ENCODE measurements at places on chromosomes 2 and 18.

- DNase-seq: no peak
These were observed 65.1 kb downstream of the CUL3 start for GRCh38 chr2:224520064-224520463.

GRCh38 chr2:200168641-200169555 is 137.6 kb upstream of the SPATS2L start:
- no peak for DNase-seq

DNA sequence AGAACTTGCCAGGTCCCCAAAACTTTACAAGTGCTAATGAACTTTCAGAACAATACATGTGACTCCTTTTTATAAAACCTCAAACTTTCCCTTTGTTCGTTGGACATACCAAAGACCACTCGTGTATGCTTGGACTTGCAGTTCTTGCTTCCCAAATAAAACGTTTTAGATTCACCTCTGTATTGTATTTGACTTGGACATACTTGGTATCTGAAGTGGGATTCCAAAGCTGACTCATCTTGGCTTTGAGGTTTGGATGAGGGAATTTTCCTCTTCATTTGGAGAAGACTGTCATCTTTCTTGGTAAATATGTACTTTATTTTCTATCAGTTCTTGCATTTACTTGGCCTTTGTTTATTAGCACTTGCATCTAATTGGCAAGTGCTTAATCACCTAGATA is 8.0 kb upstream of the CYB5A start:
- DNase-seq: no peak

- DNase-seq: no peak
These were observed 78.9 kb downstream of the UXS1 start for GRCh38 chr2:106115250-106115649.

GRCh38 chr2:24238158-24238557 is 63.3 kb downstream of the FAM228A start:
- DNase-seq: no peak

GRCh38 chr2:16393500-16394071 is 272.0 kb downstream of the CYRIA start:
- no peak for DNase-seq

GRCh38 chr2:26588576-26588975 is 52.6 kb downstream of the CIB4 start:
- no peak for DNase-seq

GRCh38 chr2:62408241-62408677 is 97.7 kb downstream of the TMEM17 start:
- no peak for DNase-seq

GRCh38 chr18:2508678-2509077 is 62.6 kb downstream of the METTL4 start:
- no peak for DNase-seq

GRCh38 chr2:115303-115702 is 69.0 kb upstream of the FAM110C start:
- DNase-seq: no peak

- DNase-seq: no peak
These were observed 92.4 kb upstream of the ZFP36L2 start for GRCh38 chr2:43318791-43319190.

- DNase-seq: no peak
These were observed 76.6 kb downstream of the CPO start for GRCh38 chr2:207015901-207016300.

- DNase-seq: no peak
These were observed 565.7 kb downstream of the SLC4A3 start for GRCh38 chr2:220192994-220193753.

GRCh38 chr2:55486426-55486825 is 33.1 kb upstream of the CFAP36 start:
- no peak for DNase-seq

GRCh38 chr2:27051902-27052645 is 606 bp downstream of the AGBL5 start:
- DNase-seq: no peak

DNA sequence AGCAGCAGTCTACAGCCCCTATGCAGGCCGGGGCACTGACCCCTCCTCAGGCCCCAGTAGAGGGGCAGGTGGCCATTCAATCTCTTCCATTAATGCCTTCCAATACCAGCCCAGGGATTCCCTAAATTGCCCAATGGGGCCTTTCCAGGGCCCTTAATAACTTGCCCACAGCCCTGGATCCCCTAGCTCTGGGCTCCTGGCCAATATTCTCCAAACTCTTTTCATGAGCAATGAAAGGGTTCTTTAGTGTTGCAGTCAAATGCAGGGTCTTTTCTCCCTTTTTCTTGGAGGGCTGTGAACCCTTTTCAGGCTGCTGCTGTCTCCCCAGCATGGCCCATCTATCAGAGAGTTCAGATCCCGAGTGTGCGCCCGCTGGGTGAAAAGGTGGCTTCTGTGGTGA is 41.3 kb upstream of the SLC1A4 start:
- no peak for DNase-seq

DNA sequence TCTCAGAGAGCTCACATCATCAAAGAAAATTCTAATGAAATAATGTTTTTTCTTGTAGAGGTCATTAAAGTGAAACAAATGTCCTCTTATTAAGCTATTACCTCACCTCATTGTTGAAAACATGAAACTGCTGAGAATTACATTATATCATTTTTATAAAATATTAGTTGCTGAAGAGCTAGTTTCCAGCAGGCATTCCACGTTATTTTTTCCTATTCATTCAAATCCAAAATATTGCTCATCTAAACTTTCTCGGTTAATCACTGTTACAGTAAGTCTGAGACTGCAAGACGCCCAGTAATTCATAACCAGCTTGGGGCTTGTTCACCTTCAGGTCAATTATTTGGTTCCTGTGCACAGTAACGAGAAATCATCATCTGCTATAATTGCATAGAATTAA is 138.5 kb upstream of the RASGRP3 start:
- no peak for DNase-seq

DNA sequence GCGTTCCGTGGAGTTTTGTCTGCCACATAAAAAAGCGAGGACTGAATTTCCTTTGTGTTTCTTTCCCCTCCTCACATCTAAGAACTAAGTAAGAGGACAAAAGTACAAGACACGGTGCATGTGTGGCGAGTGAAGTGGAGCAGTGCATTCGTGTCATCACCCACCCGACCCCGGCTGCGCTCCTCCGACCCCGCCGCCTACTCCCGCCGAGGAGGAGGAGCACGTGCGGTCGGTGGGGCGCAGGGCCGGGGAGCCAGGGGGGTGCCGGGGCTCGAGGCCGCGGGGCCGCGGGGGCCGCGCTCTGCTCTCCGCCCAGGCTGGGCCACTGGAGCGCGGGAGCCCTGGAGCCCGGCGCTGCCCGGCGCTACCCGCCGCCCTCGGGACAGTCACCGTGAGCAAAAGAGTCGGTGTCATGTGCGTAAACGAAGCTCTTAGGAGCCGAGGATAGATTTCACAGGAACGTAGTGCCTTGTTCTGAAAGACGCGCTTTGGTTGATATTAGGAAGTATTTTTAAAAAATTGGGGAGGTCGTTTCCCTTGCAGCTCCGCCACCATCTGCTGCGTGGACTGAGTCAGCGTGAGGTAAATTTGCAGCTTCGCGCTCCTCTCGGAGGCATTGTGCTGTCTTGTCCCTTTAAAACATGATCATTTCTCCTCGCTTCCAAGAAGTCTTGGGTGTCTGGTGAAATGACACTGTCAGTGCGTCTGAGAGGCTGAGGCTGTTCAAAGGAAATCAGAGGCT is 11.0 kb downstream of the TBR1 start:
- DNase-seq: no peak

- no peak for DNase-seq
These were observed 818.0 kb upstream of the ACVR2A start for GRCh38 chr2:147026664-147027295.

- DNase-seq: no peak
These were observed 115.1 kb downstream of the NAB1 start for GRCh38 chr2:190763901-190764514.

DNA sequence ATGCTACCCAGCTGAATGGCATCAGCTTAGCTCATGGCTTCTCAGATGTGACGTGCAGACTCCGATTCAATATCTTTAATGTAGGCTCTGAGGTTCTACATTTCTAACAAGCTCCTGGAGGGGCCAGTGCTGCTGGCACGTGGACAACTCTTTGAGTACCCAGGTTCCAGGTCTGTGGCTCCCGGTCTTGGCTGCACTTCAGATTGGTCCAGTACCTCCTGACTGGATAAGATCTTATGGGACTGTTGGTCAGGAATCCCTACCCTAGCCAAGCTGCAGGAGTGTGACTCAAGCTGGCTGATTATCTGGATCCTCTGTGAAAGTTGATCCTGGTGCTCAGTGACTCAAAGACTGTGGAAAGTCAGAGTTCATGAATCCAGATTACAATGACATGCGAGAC is 222.1 kb downstream of the ANKRD30B start:
- DNase-seq: no peak

DNA sequence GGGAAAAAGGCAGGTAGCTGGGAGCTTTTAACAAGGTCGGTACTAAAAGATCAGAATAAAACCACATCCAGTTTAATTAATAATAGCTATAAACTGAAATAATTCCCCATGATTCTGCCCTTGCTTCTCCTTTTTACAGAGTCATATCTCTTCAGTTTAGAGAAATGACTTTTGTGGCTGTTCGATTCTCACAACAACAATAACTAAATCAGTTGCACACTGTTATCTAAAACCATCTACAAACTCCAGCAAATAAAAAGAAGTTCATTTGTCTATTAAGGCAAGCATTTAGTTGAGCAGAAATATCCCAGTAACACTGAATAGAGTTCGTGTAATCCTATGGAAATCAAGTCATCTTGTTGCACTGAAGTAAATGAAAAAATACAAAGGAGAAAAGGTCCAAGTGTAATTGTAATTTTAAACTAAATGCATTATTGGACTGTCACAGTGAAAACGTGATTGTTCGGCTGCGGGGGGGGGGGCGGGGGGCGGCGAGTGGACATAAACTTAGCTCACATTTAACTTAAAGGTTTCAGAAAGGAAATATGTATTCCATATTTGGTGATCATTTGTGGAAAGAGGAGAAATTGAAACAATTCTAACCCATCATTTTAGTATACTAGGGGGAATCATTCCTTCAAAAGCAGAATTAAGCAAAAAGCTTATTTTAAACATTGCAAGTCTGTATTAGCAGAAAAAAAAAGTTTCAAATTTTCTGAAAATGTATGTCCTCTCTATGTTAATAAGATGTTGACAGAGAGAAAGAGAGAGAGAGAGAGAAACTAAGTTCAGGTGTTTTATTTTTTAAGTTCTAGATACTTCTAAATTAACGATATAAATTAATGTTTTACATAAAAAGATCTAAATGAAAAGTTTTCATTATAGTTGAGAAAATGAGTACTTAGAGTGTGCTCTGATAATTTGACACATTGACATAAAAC is 144.5 kb downstream of the MEIS1 start:
- no peak for DNase-seq

GRCh38 chr2:105756435-105756834 is 11.7 kb downstream of the NCK2 start:
- no peak for DNase-seq

- DNase-seq: no peak
These were observed 1.7 kb downstream of the OBSL1 start for GRCh38 chr2:219569635-219570034.

GRCh38 chr2:237700512-237701032 is 73.2 kb downstream of the LRRFIP1 start:
- peak; percentile 90 for DNase-seq

GRCh38 chr2:10017313-10017941 is 25.9 kb upstream of the KLF11 start:
- no peak for DNase-seq
